ENCODE measurements at places on chromosomes 6 and 20. TPM values are rescaled to one million over a fixed set of nuclear protein-coding genes. Genes with fewer than 3 reads are reported as not detected.

The PCMTD2 gene
- 45.7 TPM for total RNA-seq

GRCh38 chr6:129006724-129007514, 124.0 kb downstream of the LAMA2 start:
- DNase-seq: no peak

The SIGLEC1 gene
- total RNA-seq: not detected

DNA sequence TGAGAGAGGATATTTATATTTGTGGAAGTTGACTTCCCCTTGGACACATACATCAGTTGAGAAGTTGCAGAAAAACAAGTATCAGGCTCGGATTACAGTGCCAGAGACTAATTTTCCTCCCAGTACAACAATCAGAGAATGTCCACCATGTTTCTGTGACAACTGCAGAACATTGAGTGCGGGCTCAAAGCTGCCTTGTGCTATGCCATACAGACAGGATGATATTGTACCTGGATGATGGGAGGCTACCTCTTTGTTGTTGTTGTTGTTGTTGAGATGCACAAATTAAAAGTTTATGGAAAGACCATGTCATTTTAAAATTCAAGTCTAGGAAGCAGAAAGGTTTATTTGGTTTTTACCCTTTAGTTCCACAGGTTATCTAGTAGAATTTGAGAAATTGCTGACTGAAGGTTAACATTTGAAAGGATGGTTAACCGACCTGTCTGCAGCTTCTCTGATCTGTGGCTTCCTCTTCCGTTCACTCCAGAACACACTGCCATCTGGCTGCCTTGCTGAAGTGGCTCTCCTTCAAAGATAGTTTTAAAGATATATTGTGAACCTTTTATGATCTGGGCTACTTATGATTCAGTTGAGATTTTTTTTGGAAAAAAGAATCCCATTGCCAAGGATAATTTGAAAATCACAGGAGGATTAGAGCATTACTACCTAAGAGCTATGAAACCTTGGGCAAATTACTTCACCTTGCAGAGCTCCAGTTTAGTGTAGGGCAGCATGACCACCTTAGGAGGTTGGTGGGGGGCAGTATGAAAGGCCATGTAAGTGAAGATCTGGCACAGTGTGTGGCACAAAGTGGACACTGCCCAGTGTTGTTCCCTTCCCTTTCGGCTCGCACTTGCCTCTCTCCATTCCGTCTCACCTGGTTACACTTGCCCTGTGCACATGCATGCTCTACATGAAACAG, 15.9 kb downstream of the TMEM200A start:
- DNase-seq: no peak

The CAP2 gene
- 18.0 TPM for total RNA-seq

The BTN1A1 gene
- total RNA-seq: not detected
